ENCODE measurements at places on chromosomes 4 and X.
A peak's percentile ranks its signal among the peaks of the same experiment; 100 is the strongest.

DNA sequence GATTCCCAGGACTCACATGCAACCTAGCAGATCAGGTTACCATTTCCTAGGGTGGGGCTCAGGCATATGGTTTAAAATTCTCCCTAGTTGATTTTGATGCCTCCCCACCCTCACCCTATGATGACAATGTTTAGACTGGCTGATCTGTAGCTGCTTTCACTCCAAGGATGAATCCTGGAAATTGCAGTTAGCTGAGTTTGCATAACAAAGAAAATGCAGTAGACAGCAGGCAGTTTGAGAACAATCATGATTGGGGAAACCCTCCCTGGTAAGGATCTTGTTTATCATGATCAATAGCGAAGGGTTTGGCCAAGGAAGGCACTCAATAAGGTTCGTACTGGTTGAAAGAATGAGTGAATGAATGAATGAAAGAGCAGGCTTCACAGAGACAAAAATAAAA is 2.1 kb downstream of the ZNF518B start:
- DNase-seq, result no peak

GRCh38 chr4:146243141-146243882 is 29.0 kb downstream of the REELD1 start:
- peak; percentile 17 for DNase-seq

DNA sequence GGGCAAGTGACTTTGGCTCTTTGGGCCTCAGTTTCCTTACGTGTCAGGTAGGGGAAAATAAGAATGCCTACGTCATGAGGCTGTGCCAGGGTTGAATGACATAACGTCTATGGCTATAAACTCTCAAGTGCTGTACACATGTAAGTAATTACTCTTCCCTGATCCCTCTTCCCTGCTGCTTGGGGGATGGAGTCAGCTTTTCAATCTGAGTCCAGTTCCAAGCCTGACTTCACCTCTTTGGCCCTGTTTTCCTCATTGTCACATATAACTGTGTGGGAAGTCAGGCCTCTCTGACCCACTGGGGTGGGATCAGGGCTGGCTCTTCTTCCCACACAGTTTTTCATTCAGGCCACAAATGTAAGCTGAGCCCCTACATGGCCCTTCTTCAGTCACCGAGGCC is 11.4 kb upstream of the CITED1 start:
- DNase-seq, result no peak

GRCh38 chr4:174564529-174564928 is 42.2 kb upstream of the HPGD start:
- no peak for DNase-seq

DNA sequence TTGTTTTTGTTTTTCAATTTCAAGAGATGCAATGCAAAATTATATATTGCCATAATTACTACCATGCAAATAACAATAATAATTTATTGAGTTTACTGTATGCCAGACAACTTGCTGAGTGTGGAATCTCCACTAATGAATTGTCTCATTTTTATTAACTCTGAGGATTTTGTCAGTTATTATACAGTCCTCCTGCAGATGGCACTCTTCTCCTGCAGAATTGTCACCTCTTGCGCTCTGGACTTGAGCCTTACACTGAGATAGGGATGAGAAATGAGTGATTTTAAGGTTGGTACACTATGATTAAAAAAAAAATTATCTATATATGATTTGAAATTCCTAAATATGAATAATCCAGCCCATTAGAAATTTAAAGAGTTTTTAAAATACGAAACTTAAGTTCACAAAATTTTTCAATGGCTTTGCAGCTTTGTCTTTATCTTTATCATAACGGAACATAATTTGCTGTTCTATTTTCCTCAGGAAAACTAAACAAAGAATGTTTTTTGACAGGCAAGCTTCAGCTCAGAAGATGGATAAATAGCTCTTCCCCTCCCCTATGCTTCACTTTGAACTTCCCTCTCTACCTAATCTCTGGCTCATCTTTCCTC is 12.7 kb upstream of the PAQR3 start:
- no peak for DNase-seq

DNA sequence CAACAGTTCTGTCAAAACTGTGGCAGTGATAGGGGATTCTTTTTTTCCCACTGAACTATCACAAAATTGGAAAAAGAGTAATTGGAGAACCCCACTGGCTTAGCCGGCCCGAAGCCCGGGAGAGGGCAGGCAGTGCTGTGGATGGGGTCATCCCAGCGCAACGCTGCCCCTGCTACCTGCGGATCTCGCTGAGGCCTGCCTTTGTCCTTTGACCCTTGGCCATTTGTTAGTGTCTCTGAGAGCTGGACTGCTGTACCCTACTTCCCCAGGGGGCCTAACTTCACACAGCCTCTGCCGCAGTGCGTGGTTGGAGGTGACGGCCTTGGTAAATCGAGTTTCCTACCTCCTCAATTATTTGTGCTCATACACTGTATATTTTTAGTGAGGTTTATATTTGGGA is 43.0 kb upstream of the MSANTD1 start:
- no peak for DNase-seq

DNA sequence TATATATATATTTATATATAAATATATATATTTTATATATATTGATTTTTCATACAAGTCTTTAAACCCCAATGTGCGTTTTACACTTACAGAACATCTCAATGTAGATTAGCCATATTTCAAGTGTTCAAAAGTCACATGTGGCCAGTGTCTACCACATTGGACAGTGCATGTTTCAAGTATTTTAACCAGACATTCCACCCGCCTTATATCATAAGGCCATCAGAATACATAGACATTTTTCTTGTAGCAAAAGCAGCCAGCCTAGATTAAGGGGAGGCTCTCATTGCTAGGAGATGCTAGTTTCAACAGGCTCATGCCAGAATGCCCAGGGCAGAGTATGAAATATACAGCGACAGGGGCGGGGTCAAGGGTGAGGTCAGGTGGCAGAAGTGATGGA is 202.0 kb downstream of the NR3C2 start:
- no peak for DNase-seq

GRCh38 chr4:29453303-29453820 is 1266.8 kb upstream of the PCDH7 start:
- no peak for DNase-seq

- no peak for DNase-seq
Measured at GRCh38 chr4:153228512-153229140, 24.4 kb downstream of the TRIM2 start.

- no peak for DNase-seq
Measured at GRCh38 chrX:103197721-103198306, 17.1 kb upstream of the BEX4 start.

Data from stimulated activated naive CD4-positive, alpha-beta T cell (primary cell).